ENCODE measurements at places on chromosomes 3 and 15.

DNA sequence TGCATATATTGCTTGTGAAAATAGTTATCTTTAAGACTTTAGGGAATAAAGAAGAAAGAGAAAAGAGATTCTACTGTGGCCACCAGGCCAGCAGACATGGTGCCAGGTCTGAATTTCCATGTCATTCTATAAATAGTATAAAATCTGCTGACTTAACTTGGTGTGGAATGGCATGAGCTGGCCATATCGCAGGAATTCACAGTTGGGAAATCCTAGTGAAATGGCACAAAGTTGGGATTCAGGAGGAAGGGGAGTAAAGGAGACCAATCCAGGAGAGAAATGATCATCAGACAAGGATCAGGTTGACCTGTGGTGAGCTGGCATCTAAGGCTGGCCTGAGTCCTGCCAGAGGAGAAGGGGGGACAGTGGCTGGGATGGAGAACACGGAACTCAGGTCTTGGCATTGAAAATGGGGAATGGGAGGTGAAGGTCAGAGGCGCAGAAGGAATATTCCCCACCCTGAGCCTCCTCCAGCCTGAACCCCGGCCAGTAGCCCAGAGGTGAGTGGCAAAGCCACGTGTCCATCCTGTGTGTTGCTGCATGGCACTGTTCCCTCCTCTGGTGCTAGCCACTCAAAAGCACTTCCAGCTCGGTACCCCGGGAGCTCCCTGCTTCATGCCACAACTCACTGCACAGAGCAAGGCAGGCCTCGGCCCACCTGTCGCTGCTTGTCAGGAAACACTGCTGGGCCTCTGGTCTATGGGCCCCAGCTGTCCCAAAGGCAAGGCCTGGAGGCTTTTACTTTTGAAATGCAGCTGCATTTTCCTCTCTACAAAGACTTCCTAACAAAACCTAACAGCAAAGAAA, 51.4 kb downstream of the SSUH2 start:
- no peak for DNase-seq

- DNase-seq = no peak
These were observed 3.3 kb downstream of the RYR3 start for GRCh38 chr15:33314069-33314468.

DNA sequence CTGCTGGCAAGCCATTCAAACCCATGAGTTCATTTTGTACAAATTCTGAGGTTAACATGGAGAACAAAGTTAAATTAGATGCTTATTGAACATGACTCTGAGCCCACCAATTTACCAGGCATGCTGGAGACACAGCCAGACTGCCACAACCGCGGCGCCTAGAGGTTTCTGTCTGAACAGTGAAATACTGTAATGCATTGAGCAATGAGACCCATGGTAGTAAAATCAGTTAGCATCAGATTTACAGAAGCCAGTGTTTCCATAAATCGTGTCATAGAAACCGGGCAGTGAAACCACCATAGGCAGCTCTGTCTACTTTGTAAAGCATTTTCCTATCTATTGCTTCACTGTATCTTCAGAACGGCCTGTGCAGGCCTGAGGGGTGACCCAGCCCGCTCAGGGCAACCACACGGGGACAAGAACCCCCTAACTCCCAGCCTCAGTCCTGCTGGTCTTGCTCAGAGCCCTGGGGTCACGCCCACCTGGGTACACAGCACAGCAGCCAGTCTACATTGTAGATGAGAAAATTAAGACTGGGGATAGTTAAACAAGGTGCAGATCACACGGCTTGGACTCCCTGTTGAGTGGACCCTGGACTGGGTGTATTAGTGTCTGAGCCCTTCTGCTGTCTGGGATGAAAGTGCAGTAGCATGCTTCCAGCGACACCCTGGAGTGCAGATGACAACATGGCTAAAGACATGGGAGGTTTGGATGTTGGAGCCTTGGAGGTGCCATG, 44.2 kb downstream of the MGLL start:
- DNase-seq = no peak

- no peak for DNase-seq
These were observed 45.7 kb upstream of the LCTL start for GRCh38 chr15:66611257-66612053.

- DNase-seq = no peak
These were observed 120.9 kb downstream of the BDH1 start for GRCh38 chr3:197434830-197435229.

DNA sequence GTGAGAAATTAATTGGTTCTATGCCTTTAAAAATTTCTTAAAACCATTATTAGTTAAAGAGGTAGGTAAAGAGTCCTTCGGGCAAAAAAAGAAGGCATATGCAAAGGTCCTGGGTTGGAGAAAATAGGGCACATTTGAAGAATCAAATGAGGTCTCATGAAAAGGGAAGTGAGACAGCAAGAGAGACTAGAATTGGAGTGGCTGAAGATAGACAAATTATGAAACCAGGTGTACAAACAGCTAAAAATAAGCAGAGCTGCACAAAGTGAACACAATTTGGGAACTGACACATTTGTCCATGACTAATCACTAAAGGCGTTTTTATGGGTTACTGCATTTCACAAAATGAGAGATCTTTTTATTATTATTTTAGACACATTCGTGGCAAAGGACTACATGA, 581.2 kb downstream of the PYDC2 start:
- DNase-seq = no peak

DNA sequence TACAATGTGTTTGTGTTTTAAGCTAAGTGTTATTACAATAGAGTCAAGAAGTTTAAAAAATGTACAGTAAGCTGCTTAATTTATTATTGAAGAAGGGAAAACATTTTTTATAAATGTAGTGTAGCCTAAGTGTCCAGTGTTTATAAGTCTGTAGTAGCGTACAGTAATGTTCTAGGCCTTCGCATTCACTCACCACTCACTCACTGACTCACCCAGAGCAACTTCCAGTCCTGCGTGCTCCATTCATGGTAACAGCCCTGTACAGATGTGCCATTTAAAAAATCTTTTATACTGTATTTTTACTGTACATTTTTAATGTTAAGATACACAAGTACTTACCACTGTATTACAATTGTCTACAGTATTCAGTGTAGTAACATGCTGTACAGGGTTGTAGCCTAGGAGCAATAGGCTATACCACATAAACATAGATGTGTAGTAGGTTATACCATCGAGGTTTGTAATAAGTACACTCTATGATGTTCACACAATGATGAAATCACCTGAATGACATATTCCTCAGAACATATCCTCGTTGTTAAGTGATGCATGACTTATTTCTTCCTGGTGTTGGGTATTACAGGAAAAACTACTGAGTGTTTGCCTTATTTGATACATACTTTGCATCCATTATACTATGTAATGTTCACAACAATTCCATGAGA, 156.6 kb upstream of the NUDT16 start:
- no peak for DNase-seq

- no peak for DNase-seq
These were observed 47.9 kb downstream of the YEATS2 start for GRCh38 chr3:183745300-183746098.

- no peak for DNase-seq
These were observed 175.6 kb upstream of the MLF1 start for GRCh38 chr3:158395421-158395820.

DNA sequence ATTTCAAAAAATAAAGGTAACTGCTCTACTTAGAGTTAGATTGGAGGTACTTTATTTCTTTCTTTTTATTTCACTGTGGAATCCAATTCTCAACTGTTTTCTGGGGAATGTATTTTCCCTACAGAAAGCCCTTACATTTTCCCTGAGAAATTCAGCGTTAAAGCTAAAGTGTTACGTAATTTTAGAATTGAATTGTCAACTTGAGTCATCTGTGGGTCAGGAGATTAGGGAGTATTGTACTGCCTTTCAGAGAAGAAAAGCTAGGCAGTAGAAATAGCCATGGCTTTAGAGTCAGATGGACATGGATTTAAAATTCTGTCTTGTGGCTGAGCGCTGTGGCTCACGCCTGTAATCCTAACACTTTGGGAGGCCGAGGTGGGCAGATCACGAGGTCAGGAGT, 728.6 kb downstream of the ROBO1 start:
- no peak for DNase-seq

DNA sequence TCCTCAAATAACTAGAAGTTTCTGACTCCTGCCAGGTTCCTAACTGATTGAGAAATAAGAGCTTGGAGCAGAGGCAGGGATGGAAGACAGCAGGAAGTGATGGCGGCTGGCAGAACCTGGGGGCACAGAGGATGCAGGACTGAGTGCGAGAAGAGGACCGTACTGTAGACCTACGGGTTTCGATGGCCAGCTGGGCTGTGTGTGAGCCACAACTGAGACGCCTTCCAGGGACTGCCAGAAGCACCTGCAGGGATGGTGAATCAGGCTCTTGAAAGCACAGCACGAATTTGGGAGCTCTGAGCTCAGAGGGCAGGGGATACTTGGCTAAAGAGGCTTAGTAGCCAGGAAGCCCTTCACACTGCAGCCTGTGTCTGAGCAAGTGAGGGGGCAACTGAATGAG, 165.6 kb downstream of the ABHD5 start:
- DNase-seq = no peak

GRCh38 chr3:48318713-48319468, 14.6 kb downstream of the SPINK8 start:
- no peak for DNase-seq

GRCh38 chr3:175606650-175607318, 747.6 kb downstream of the NAALADL2 start:
- DNase-seq = no peak

DNA sequence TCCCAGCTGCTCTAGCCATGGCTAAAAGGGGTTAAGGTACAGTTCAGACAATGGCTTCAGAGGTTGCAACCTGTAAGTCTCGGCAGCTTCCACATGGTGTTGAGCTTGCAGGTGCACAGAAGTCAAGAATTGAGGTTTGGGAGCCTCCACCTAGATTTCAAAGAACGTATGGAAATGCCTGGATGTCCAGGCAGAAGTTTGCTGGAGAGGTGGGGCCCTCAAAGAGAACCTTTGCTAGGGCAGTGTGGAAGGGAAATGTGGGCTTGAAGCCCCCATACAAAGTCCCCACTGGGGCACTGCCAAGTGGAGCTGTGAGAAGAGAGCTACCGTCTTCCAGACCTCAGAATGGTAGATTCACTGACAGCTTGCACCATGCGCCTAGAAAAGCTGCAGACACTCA, 73.7 kb downstream of the STT3B start:
- no peak for DNase-seq

GRCh38 chr3:113058188-113058587, 67.4 kb downstream of the GTPBP8 start:
- no peak for DNase-seq

- no peak for DNase-seq
These were observed 18.6 kb downstream of the ARIH1 start for GRCh38 chr15:72492733-72493132.

GRCh38 chr3:175741951-175742350, 882.8 kb downstream of the NAALADL2 start:
- DNase-seq = no peak

DNA sequence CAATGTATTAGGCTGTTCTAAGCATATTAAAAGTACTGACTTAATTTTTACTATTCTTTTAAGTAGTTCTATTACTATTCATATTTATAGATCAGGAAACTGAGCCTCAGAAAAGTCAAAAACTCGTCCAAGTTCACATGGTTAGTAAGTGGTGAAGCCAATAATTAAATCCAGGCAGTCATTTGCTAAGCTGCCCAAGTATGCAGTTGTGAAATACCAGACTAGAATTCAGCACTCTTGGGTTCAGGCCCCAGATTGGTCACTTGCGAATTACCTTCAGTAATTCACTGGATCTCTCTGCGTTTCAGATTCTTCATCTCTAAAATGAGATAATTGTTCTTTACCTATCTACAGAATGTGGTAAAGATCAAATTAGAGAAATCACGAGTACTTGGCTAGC, 161.9 kb upstream of the CADPS start:
- no peak for DNase-seq

DNA sequence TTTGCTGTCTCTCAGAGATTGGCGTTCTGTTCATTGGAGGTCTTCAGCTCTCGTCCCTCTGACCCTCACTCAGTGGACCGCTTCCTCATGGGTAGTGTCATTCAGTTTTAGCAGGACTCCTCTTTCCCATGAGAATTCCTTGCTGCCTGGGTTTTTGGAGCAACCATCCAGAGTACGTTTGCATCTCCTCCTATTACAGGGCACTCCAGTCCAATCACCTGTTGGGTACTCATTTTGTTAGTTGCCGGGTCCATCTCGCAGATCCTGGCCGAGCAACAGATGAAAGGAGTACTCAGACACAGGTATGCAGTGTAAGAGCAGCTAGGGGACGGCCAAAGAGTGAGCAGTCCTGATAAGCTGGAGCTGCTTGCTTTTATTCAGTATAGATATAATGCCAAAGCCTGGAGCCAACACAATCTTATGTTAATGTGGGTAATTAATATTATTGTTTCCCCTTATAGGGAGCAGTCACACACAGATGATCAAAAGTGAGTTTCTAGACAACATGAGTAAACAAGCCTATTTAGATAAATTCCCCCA, 49.6 kb downstream of the ISG20 start:
- DNase-seq = no peak

- DNase-seq = no peak
These were observed 285.0 kb upstream of the ADAMTS9 start for GRCh38 chr3:64972793-64973192.

GRCh38 chr3:141959589-141960554, 83.4 kb downstream of the ATP1B3 start:
- DNase-seq = no peak

DNA sequence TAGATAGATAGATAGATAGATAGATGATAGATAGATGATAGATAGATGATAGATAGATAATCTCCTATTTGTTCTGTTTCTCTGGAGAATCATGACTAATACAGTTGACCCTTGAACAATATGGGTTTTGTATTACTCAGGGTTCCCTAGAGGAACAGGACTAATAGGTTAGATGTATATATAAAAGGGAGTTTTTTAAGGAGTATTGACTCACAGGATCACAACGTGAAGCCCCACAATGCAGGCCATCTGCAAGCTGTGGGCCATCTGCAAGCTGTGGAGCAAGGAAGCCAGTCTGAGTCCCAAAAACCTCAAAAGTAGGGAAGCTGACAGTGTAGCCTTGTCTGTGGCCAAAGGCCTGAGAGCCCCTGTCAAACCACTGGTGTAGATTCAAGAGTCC, 67.6 kb downstream of the PYDC2 start:
- no peak for DNase-seq

- no peak for DNase-seq
These were observed 21.0 kb downstream of the STXBP5L start for GRCh38 chr3:120928991-120929390.

DNA sequence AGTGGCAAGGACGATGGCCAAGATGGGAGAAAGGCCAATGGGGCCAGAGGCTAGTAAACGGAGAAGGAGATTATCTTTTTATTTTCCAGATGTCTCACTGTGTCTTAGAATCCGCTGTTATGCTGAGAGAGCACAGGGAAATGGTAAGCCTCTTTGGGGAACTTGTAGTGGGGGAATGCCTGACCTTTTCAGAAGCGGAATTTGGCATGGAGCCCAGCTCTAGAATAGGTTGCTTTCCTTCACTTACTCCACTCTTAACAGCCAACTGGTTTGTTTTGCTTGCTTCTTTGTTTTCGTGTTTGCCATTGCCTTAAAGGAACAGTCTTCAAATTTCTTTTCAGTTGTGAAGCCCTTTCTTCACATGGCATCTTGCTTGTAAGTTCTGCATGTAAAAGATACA, 316.2 kb upstream of the THRB start:
- DNase-seq = no peak
